ENCODE measurements at places on chromosomes 2 and 18.

- no peak for DNase-seq
Observed at GRCh38 chr2:181586569-181587081, 70.3 kb downstream of the CERKL start.

DNA sequence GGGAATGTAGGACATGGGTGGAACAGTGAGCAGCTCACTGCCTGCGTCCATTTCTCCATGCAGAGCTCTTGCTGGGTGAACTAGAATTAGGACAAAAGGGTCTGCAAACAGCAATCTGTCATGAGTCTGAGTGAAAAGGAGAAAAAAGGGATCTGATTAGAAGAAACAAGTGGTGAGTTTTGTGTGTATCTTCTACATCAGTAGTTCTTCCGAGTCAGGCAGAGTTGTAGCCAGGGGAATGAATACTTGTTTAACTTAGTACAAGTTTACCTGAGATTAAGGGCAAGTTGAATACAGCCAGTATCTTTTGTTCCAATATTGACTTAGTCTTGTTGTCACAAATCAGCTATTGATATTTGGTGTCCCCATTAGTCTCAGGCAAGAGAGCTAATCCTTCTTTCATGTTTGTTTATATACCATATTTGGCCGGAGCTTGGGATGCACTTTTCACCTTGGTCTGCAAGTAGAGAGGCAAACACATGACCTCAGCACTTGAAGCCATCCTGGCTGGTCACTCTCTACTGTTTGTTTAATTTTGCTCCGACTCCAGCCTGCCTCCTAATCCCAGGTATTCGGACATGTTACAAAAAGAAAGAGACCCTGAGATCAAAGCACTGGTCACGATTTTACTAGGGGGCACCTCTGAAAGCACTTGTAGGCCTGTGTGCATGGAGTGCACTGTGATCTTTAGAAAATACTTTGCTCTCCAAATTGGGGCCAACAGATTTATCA, 211.0 kb upstream of the NT5C1B start:
- no peak for DNase-seq

DNA sequence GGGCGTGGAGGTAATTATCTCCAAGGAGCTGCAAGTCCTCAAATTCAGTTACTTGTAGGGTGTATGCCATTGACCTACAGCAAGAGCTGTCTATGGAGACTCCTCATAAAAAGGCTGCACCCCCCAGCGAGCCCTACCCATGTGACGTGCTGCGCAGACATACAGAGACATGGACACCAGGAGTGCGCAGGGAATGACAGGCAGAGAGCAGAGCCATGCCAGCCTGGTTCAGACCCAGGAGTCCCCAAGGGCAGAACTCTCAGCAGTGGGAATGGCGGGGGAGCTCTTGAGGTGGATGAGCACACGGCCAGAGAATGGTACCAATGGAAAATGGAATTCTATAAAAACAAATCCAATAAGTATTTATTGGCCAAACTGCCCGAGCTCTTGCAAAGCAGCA, 310.1 kb downstream of the MYCN start:
- no peak for DNase-seq

GRCh38 chr2:56244911-56245530, 61.2 kb downstream of the CCDC85A start:
- DNase-seq, result no peak

All from trophoblast cell (in vitro differentiated cells and primary cell).